ENCODE measurements at places on chromosomes 12 and 14.

GRCh38 chr14:95255487-95255886 is 64.2 kb downstream of the CLMN start:
- peak; percentile 92 for DNase-seq

DNA sequence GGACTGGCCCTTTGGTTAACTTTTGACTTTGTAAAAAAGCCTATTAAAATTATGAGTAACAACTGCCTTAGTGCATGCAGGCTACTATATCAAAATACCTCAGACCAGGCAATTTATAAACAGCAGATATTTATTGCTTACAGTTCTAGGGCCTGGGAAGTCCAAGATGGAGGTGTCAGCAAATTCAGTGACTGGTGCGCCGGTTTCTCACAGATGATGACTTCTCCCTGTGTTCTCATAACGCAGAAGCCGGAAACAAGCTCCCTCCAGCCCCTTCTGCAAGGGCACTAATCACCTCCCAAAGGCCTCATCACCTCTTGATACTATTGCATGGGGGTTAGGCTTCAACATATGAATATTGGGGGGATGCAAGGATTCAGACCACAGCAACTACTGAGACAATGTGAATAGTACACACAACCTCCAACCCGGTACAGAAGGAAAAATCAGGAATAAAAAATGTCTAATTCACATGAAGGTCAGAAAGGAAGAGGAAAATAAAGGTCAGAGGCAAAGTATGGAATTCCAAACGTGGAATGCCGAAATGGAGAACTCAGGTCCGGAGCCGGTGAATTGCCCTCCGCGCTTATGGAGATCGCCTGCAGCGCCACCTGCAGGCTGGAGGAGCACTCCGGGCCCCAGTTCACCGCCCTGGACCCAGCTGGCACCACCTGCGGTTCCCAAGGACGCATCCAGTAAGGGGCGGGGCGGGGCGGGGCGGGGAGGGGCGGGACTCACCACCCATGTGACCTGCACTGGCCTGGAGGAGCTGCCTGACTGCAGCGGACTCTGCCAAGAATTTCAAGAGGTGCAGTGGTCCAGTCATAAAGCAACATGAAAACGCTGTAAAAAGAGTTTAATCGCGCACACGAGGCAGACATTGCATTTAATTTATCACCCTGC is 203.4 kb downstream of the KIF26A start:
- DNase-seq = peak; percentile 57

GRCh38 chr14:56944397-56944796 is 134.1 kb upstream of the OTX2 start:
- DNase-seq = no peak

- no peak for DNase-seq
Observed at GRCh38 chr12:8143261-8143660, 13.6 kb upstream of the ZNF705A start.

GRCh38 chr12:132672678-132673077 is 14.5 kb downstream of the POLE start:
- DNase-seq = no peak

GRCh38 chr12:28059668-28060067 is 87.1 kb upstream of the PTHLH start:
- DNase-seq = no peak

GRCh38 chr12:51922762-51923505 is 15.6 kb downstream of the ACVRL1 start:
- peak; percentile 97 for DNase-seq

- DNase-seq = no peak
Observed at GRCh38 chr14:91380610-91381371, 36.8 kb downstream of the CCDC88C start.

- DNase-seq = no peak
Observed at GRCh38 chr12:120488057-120488640, 7.8 kb upstream of the DYNLL1 start.

DNA sequence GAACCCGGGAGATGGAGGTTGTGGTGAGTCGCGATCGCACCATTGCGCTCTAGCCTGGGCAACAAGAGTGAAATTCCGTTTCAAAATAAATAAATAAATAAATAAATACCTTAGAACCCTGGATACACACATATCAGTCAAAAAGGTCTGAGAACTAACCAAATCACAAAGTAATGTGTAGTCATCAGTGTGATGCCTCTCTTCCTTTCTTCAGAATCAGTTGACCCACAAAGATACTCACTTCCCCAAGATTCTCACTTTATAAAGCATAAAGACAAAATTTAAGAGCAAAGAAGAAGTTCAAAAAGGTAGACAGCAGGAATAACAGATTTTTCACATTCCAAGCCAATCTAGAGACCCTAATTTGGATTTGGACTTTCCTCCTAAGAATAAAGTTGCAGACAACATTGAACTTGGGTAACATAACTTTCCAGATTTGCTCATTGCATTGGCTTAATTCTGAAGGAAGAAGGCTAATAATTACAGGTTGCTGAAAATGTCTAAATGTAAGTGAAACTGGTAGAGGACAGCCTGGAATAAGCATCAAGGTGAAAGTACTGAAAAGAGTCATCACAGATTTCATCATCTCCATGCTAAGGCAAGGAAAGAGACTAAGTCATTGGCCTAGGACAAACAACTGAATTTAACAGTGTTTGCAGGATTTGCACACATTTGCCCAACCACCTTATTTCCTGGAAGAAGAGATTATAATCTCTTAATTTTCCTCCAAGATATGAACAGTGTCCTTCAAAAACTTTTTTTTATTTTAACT is 17.4 kb downstream of the TMED10 start:
- DNase-seq = peak; percentile 27

DNA sequence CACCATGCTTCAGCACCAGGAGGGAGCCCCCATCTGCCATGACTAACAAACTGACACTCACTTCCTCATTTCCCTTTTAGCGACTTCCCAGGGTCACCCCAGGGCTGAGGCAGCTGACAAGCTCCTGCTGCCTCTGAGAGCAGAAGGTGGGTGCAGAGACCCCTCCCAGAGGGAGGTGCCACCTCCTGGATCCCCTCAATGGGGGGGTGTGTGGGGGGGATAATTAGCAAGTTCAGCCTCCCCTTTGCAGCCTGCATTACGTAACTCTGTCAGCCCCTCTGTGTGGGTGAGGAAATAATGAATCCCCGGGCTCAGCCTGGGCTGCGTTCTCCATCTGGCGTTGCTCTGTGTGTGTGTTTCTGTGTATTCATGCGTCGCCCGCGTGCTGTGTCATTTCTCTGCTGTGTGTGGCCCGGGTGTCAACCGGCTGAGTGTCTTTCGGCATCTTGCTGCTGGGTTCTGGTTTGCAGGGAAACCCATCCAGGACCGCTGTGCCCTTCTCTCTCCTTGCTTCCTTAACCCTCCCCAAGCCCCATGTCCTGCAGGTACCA is 28.0 kb downstream of the NOS1 start:
- DNase-seq = peak; percentile 44

DNA sequence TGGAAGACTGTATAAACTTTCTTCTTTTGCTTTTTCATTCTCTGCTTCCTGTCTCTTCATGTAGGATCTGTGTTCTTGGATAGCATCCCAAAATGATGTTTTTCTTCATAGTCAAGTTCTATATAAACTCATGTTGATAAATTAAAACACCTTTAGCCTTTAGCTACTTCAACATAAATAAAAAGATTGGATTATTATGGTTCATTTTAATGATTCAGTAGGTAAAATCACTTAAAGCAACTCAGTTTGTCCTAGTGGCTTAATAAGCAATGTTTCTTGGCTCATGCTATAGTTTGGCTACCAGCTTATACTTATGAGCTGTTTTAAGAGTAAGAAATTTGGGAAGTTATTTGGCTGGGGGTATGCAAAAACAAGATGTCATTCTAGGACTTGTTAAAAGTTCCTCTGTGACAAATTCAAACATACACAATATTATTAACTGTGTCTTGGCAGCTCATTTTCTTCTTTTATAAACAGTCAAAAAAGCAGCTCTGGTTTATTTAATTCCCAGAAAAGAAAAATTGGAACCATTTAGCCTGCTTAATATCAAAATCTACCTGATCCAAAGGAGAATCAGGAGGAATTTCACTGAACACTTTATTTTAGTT is 111.4 kb downstream of the TMTC3 start:
- no peak for DNase-seq

- no peak for DNase-seq
Observed at GRCh38 chr14:68135566-68135965, 316.0 kb downstream of the RAD51B start.

DNA sequence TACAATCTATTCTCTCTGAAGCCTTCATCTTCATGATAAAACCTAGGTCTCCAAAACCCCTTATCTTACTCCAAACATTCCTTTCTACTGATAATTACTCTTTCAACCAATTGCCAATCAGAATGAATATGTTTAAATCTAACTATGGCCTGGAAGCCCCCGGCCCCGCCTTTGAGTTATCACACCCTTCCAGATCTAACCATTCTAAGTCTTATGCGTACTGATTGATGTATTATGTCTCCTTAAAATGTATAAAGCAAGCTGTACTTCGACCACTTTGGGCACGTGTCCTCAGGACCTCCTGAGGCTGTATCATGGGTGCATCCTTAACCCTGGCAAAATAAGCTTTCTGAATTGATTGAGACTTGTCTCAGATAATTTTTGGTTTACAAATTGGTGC is 14.4 kb downstream of the PABPN1 start:
- no peak for DNase-seq

DNA sequence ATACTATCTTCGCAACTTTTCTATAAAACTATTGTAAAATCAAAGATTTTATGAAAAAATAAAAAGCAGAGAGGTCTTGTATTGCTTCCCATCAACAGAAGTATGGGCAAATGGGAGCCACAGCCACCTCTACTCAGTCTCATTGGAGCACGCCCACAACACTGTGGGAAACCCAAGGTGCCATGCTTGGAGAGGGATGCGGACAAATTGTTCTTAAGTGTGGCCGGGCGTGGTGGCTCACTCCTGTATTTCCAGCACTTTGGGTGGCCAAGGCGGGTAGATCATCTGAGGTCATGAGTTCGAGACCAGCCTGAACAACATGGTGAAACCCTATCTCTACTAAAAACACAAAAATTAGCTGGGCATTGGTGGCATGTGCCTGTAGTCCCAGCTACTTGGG is 498.2 kb upstream of the SOX5 start:
- no peak for DNase-seq

- DNase-seq = no peak
Observed at GRCh38 chr14:82850576-82850975, 1316.9 kb upstream of the SEL1L start.

DNA sequence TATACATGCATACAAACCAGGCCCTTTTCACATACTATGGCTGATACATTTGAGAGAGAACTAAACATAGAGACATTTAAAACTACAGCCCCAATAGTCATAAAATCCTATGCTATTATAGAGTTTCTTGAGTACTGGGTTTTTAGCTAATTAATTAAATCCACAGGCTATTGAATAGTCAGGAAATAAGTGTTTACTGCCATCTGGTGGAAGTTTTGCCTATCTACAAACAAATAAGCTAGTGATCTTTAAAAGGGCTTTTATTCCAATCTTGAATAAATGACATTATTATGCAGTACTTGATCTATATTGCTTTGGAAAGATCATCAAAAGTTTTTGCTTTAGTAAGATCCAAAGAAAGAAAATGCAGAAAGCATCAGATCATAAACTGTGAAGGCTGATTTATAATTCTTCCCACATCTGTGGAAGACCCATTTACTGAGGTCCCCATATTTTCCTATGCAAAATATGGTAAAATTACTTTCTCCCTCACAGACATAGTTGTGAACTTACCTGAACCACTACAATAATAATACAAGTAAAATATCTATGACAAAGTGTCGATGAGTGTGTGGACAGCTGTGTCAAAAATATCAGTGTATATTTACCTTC is 131.3 kb downstream of the ITPR2 start:
- peak; percentile 62 for DNase-seq

GRCh38 chr12:94557746-94558295 is 92.5 kb downstream of the TMCC3 start:
- DNase-seq = peak; percentile 64

- DNase-seq = peak; percentile 94
Observed at GRCh38 chr14:68695326-68695768, 97.5 kb downstream of the ZFP36L1 start.

DNA sequence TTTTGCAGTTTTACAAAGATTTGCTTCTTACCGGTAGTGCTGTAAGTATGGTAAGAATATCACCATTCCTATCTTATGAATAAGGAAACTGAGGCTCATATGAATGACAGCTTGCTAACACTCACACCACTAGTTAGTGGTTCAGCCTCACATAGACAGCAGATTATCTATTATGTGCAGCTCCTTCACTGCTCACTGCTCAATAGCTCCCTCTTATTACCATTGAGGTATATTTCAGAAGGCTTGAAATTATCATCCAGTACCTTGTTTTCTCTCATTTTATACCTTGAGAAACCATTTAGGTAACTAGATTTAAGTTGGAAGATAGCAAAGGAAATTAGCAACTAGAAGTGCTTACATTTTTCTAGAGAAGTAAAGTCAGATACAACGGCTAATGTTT is 15.5 kb downstream of the RIC8B start:
- no peak for DNase-seq

GRCh38 chr14:67416085-67416484 is 4.1 kb upstream of the PLEK2 start:
- DNase-seq = no peak

DNA sequence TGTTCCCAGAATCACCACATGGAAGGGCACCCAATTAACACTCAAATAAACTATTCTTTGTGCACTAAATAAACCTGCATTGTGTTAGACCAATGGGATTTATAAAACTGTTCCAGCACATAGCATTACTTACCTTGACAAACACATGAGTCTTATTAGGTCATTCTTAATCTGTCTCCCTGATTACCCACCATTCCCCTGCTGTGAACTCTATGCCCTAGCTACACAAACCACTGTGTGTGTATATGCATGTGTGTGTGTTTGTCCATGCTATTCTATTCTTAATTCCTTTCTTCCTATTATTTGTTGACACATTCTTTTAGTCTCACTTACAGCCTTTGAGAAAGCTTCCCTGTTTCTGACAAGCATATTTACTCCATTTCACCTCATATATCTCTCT is 303.6 kb upstream of the GARIN6 start:
- DNase-seq = no peak

DNA sequence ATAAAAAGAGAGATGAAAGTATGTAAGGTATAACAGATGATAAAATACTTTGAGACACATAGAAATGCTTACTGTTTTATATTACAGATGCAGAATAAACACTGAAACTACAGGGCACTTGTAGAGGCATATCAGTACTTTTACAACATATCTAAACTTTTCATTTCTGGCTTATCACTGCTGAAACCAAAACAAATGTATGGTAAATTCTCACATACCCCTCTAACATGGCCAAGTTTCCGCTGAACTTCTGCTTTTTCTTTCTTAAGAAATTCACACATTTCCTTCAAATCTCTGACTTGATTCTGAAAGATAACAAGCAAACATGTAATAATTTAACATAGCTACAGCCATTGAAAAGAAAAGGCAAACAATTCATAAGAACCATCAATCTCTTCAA is 33.3 kb upstream of the C12orf50 start:
- DNase-seq = peak; percentile 2

DNA sequence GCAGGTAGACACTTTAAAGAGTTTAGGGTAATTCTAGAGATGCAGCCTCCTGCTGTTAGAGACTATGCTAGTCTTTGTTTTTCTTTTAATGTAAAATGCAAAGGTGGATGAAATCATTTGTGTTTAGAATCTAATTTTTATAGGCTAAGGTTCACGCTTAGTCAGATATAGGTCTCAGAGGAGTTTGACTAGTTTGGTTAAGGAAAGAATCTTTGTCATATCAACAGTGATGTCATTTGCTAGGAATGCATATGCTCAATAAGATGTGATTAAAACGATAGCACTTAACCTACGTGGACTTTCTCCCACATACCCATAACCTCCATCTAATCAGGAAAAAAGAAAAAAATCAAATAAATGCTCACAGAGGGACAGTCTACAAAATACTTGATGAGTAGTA is 859.3 kb upstream of the ATXN7L3B start:
- no peak for DNase-seq

- no peak for DNase-seq
Observed at GRCh38 chr12:58066296-58066695, 124.9 kb downstream of the ATP23 start.

All from suppressor macrophage treated with lipopolysaccharide for 1 hour (primary cell).